Memory B cell (primary cell): ENCODE measurements at places on chromosomes 11 and 22.
A peak's percentile ranks its signal among the peaks of the same experiment; 100 is the strongest.

DNA sequence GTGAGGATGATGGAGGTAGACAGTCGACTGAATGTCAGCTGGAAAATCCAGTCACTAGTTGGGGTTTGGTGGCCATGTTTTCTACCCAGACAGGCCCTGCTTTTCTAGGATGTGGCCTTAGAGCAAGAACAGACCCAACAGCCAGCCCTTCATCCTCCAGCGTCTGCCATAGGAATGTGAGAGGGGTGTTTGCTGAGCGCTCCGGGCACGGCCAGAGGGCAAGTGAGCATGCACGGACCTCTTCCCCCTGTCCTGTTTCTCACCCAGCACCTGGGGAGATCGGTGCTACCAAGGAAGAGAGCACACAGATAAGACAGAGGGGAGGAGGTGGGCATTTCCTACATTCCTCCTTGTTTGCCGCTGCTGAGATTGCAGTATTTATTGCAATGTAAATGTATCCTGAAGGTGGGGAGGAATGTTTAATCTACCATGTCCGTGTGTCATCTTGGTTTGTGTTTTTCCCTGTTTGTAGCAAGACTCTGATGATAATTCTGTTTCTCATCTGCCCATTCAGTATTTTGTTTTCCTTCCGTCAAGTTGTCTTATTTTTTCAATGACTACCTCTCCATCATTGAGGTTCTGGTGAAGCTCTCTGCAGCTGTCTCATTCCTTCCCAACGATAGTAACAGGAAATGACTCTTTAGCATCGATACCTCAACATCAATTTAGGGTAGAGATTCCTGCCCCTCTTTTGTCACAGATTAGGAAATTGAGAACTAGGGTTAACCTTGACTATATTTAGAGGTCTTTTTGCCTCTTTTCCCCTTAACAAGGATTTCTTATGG, 4.9 kb upstream of the ATF4 start:
- no peak for DNase-seq

DNA sequence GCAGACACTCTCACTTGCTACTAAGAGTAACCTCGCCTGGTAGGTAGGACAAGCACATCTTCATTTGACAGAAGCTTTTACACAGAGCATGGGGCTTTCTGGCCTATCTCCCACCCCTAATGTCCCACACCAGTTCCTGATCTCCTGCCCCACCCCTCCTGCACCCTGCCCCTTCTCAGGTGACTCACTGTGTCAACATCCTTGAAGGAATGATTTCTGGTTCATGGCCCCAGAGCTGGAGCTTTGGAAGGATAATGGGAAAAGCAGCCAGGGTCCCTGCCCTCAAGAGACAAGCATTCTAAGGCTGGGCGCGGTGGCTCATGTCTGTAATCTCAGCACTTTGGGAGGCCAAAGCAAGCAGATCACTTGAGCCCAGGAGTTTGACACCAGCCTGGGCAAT, 47.2 kb downstream of the LRFN4 start:
- no peak for DNase-seq

GRCh38 chr11:86067009-86067850, 1.7 kb downstream of the PICALM start:
- peak; percentile 10 for DNase-seq

DNA sequence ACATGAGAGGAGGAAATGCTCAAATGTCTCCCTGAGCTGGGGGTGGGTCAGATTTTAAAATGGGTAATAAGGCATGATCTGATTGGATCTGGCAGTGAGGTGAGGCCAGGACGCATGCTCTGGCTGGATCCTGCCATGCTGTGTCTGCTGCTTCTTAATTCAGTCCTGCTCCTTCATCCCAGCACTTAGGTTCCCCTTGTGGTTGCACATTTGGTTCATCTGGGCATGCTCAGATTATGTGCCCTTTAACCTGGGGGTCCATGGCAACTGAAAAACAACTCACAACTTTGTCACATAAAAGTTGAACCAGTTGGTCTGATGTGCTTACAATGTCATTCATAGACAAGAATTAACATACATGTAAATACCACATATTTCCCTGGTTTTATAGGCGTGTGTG, 67.9 kb downstream of the PIWIL4 start:
- no peak for DNase-seq

DNA sequence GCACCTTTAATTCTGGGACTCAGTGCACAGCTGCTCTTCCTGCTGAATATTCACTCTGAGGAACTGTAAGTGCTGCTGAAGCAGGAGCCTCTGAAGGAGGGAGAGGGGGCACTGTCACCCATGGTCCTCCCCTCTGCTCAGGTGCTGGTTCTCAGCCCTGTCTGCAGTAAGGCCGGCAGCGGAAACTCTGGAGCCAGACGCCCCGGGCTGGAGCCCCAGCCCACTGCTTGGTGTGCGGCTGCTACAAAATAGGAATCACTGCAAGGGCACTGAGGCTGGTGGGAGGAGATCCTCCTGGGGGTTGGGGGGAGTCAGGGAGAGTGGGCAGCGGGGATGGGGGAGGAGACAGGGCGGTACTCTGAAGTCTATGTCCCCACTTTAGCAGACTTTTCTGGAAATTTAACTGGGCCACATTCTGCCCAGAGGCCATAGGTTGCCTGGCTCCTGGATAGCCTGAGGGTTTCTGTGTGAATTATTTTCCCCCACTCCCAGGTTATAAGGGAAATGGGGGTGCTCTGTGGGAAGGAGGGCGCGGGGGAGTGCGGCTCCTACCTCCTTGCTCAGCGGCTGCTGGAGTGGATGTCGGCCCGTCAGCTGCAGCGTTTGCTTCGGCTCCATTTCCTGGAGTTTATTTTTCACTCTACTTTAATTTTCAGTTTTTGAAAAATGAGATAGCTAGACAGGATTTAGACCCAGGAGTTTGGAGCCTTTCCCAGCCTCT, 33.6 kb downstream of the TBC1D22A start:
- no peak for DNase-seq

GRCh38 chr11:67367761-67368227, 5.6 kb downstream of the CLCF1 start:
- DNase-seq, result no peak

DNA sequence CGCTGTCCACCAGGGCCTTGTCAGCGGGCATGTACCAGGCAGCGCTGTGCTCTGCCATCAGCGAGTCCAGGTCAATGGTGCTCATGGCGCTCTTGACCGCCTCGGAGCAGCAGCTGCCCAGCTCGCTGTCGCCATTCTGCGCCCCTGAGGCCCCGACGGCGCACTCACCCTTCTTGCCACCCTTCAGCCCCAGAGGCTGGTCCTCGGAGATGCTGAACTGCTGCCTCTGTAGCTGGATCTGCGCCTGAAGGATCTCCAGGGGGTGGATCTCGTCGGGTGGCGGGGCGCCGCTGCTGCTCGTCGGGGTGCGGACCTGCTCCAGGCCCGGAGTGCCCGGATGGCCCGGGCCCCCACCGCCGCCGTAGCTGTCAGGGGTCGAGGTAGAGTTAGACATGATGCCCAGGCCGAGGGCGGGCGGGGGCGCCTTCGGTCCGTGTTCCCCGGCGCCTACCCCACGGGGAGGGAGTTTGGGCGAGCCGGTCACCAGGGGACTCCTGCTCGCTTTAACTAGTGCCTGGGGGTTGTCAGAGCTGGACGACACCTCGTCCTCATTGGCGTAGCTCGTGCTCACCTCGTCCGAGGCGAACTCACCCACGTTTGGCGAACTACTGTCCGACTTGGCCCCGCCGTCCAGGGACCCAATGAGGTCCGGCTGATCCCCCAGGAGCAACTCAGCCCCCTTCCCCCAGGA, 4.6 kb downstream of the MN1 start:
- no peak for DNase-seq

- DNase-seq, result no peak
Observed at GRCh38 chr11:67468056-67468455, 995 bp downstream of the TMEM134 start.

GRCh38 chr11:70140711-70141485, 62.2 kb upstream of the FADD start:
- no peak for DNase-seq

DNA sequence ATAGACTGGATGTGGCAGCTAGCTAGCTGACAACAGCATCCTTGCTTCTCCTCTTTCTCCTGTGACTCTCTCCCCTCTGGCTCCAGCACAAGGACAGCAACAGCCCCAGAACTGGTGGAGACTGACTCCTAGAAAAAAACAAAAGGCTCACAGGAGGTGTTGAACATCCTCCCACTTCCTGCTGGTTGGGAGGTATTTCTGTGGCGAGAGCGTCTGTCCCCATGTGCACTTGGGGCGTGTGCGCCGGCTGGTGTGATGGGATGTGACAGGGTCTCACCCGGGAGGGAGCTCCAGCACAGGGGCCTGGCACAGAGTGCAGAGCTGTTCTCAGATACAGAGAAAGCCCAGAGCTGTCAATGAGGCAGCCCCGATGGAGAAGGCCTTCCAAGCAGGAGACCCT, 107.2 kb upstream of the E2F8 start:
- DNase-seq, result no peak

DNA sequence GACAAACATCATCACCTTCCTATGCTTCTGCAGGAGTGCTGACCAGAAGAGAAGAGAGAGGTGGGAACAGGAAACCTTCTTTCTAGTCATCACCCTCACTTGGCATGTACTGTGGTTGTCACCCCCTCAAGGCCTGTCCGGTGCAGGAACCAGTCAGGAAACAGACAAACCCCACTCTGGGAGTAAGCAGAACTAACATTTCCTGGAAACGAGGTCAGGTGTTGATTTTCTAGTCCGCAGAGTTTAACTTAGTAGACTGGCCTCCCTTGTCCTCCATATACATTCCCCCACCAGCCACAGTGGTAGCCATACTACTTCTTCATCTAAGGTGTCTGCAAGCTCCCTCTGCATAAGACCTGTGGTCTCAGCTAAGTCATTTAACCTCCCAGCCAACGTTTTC, 80.7 kb upstream of the NCAM1 start:
- DNase-seq, result no peak

GRCh38 chr22:47794851-47795250, 1032.4 kb downstream of the TBC1D22A start:
- no peak for DNase-seq

DNA sequence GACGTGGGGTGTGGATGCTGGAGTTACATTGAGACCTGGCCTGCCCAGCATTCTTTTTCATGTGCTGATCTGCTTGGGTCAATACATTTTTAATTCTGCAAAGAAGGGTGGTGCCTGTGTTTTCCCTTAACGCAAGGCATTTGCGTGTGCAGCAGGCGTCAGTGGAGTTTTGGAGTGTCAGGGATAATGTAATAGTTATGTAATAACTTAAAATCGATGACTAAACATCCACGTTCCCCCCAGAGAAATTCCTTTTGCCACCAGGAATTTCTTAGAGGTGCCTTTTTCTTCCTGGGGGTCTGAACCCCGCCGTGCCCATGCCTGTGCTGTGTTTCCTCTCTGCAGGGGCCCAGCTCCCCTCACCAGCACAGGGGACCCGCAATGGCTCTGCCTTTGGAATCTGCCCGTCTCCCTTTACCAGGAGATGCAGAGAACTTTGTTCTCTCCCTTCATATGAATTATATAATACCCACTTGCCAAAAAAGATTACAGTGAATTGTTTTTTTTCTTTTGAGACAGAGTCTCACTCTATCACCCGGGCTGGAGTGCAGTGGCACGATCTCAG, 62.6 kb downstream of the TBC1D22A start:
- DNase-seq, result no peak

DNA sequence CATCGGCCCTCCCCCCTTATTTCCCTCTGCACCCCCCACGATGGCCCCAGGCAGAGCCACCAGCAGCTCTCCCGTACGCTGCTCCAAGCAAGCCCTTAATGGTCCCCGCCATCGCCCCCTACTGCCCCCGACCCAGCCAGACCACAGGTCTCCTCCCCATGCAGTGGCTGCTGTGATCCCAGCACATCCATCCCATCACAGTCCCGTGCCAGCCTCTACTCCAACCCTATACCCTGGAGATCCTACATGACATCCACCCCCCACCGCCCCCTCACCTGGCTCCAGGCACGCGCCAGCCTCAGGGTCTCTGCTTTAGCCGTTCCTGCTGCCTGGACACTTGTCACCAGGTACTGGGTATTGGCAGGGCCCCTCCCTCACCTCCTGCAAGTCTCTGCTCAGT, 85.8 kb upstream of the RTL6 start:
- DNase-seq, result no peak

DNA sequence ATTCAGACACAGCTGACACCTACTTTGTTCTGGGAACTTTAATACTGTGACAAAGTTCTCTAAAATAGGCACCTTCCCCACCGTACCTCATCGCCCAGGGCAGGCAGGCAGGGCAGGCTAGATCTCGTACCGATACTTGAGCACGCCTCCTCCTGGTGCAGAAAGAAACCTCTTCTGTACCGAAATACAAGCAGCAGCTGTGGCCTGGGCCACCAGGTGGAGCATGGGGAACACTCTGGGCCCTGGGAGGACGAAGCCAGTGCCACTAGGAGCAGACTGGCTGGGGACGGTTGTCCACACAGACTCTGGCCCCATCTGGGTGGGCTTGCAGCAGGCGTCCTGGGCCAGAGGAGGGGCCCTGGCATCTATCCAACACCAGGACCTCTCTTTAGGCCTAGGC, 12.8 kb downstream of the PMM1 start:
- DNase-seq, result no peak

- no peak for DNase-seq
Observed at GRCh38 chr11:117511483-117511930, 183.9 kb downstream of the CEP164 start.

DNA sequence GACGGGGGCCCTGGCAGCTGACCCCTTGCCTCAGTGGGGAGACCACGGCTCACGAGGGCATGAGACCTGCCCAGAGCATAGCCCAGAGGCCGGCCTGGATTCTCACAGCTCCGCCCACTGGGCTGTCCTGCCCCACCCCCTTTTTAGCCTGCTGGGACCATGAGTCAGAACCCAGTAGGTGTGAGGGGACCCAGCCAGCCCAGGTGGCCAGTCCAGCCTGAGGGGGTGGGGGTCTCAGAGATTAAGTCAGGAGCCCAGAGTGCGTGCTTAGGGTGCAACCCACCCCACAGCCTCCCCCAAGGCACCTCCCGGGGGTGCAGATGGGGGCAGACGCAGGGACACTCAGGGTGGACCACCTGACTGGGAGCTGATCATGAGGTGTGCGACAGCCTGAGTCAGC, 40.1 kb upstream of the PPARA start:
- no peak for DNase-seq

- no peak for DNase-seq
Observed at GRCh38 chr11:73229321-73229895, 11.3 kb downstream of the P2RY2 start.

- DNase-seq, result peak; percentile 56
Observed at GRCh38 chr11:441418-442274, at the start of gene ANO9. ANO9 (minus strand) TSS chr11:442011; CDS start chr11:441926, 85 bp downstream.

DNA sequence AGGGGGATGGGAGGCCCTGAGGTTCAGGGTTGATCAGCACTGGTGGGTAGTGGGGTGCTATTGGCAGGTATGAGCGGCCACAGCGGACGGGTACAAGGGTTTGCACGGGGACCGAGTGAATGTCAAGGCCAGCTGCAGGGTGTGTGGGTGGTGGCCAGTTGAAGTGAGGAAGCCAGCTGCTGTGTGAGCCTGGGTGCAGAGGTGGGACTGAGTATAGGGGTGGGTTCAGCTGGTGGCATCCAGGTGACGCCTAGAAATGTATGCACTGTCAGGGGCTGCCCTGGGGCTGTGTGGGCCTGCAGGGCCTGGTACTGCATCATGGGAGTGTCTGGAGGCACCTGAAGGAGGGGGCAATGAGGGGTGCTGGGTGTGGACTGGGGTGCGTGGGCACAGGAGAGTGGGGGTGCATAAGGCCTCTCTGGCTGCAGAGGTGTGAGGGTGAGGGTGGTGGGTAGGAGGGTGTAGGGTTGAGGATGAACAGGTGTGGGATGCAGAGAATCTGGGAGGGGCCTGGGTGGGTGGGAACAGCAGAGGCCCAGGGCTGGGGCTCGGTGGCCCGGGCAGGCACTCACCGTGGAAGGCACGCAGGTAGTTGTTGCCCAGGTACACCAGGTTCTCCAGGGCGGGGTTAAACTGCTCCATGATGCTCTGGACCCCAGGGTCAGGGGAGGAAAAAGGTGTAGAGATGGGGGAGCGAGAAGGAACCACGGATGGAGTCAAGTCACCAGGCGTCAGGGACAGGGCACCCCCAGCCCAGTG, 1.7 kb downstream of the BAIAP2L2 start:
- no peak for DNase-seq
